ENCODE measurements at places on chromosomes 5 and 9. TPM values are rescaled to one million over a fixed set of nuclear protein-coding genes. Genes with fewer than 3 reads are reported as not detected.

DNA sequence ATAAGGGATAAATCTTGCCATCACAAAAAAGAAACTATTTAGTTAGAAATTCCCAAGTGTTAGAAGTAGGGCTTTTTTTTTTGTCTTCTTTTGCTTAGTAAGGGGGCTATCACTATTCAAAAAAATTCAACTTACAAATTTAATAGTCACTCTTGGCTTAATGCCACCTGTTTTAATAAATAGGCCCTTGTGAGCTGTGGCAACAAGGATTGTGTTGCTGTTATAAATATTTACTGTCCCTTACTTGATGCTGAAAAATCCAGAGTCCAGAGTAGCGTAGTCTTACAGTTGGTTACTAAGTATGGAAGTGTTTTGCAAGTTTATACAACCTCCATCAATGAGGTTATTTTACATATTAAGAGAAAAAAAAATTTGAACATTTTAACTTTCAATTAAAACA, 21.4 kb upstream of the CEP78 start:
- no peak for DNase-seq

DEPDC1B gene
- total RNA-seq: 40.4 TPM

SLC6A7 gene
- not detected for total RNA-seq

GRCh38 chr5:61811052-61811451, 479.0 kb downstream of the ZSWIM6 start:
- no peak for DNase-seq

GRCh38 chr9:125343518-125344275, 82.1 kb downstream of the GAPVD1 start:
- no peak for DNase-seq

TLR4 gene
- not detected for total RNA-seq

GRCh38 chr5:39337252-39337915, 26.9 kb downstream of the C9 start:
- no peak for DNase-seq

KIAA1958 gene
- total RNA-seq: 17.0 TPM

Measured in activated naive CD4-positive, alpha-beta T cell treated with anti-CD3 and anti-CD28 coated beads, Interleukin-2, amount 50 U/mL, for 72 hours (primary cell).